ENCODE measurements at places on chromosomes 6 and 20.

GRCh38 chr6:37987559-37987958 is 168.0 kb downstream of the ZFAND3 start:
- no peak for DNase-seq

DNA sequence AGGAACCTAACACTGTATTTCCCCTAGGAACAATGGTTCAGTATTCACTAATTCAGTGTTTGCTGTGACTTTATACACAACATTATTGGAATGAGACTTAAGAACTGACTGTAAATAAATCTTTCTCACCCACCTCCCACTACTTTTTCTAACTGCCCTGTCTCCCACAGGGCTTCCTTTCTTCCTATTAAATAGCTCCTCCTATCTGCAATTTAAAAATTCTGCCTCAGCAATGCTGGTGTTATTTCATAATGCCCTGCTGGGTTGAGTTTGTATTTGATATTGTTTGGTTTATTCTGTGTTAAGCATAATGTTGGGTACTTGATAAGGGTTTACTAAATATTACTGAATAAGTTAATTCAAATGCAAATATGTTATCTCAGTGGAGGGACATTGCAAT is 573.1 kb upstream of the RNF217 start:
- DNase-seq: no peak

- no peak for DNase-seq
These were observed 583.3 kb downstream of the TENT5A start for GRCh38 chr6:81169166-81169565.

DNA sequence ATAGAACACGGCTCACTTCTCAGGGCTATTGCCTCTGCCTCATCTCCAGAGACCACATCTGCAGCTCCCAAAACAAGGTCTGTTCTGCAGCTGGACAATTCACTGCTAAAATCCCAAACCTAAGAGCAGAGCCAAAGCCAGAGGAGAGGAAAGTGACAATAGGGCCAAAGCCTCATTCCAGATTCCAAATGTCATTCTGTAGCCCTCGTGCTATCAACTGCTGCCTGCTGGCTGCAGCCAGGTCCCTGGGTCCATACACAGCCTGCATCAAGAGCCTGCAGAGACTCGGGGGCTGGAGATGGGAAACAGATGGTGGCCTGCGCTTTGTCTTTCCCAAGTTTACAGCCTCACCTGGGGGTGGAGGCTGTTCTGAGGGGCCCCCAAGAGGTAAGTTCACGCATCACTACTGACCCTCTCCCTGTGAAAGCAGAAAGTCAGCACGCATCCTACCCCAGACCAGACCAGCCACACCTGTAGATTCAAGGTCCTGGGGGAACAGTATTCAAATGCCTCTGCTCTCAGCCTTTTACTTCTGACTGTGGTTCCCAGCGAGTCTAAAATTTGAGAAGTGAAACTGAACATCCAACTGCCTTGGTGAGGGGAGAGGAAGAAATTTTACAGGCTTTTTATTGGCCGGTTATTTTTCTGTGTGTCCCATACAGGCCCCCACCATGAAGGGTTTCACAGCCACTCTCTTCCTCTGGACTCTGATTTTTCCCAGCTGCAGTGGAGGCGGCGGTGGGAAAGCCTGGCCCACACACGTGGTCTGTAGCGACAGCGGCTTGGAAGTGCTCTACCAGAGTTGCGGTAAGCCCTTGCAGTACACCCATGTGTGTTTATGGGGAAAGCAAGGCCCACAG is at the start of gene LY86:
TSS of gene LY86 (plus strand) at position 657 of the 860 bp plus-strand sequence. CDS start at position 672, 15 bp downstream.
- no peak for DNase-seq

DNA sequence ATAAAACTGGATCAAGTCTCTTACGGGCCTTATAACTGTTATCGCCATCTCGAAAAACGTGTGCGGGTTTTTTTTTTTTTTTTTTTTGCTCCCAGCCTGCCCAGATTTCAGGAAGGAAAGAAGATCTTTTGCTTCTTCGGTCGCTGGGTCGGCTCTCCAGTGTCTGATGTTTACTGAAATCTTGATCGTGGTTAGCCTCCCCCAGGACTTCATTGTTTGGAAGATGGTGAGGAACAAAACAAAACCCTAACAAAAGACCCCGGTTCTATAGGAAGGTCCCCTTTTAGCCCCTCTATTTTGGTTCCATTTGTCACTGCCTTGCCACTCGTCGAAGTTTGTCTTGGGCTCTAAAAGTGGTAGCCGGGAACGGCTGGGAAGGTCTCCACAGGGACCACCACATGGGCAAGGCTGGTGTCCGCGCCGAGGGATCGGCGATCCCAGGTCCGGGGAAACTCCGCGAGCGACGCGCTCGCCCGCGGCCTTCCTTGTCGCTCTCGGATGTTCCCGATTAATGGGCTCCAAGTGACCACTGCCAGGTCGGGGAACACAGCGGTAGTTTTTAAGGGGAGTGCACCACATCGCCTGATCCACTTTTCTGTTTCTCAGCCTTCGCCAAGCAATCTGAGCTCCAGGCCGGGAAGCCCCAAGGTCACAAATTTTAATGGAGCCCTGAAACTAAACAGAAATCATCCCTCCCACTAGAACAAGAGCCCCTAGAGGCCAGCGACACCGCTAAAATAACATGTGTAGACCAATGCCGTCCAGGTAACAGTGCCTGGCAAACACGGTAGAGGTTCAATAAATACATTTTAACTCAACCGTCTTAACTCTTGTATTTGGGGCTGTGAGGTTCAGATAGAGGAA is 27.0 kb downstream of the TRIM27 start:
- DNase-seq: peak; percentile 13

GRCh38 chr6:167993169-167993568 is 4.3 kb upstream of the KIF25 start:
- DNase-seq: no peak

DNA sequence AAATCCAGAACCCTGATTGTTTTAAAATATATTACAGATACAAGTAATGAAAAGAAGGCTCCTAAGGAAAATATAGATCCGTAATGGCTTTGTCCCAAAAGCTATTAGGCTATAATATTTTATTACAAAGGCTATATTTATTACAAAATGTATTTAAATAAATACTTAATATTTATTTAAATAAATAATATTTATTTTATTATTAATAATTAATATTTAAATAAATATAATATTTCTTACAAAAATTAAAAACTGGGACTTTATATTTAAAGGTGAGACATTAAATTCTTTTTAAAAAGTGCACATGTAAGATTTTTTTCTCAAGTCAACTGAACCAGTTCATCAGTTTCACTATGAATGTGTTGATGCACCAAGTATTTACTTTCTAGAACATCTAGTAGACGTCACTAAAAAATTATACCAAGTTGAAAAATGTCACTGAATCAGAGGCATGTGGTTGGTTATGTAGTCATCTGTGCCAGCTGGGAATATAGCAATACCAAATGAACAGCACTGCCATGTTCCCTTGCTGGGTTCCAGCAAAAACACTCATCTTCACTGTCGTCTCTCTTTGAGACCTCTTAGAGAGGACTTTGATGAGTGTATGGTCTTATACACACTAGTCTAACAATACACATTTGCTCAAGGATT is 278.9 kb downstream of the ESR1 start:
- DNase-seq: no peak

DNA sequence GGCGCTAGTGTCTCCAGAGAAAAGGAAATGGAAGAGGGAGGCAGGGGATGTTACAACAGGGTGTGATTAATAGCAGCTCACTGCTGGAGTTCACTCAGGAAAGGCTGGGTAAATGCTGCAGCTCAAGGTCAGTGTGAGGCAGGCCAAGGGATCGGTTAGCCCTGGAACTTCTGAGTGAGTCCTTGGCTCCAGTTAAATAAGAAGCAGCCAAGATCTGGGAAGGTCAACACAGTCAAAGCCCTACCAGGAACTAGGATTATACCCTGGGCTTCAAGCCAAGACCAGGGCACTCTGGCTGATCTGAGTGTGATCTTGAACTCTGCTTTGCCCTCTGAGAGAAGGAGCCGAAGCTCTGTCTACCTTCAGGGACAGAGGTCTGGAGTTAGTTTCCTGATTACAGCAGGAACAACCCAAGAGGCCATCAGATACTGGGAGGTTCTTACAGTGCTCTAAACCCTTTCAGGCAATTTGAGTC is 44.3 kb downstream of the TPD52L1 start:
- DNase-seq: no peak

- DNase-seq: no peak
These were observed 16.0 kb downstream of the DEFB125 start for GRCh38 chr20:103456-103855.

DNA sequence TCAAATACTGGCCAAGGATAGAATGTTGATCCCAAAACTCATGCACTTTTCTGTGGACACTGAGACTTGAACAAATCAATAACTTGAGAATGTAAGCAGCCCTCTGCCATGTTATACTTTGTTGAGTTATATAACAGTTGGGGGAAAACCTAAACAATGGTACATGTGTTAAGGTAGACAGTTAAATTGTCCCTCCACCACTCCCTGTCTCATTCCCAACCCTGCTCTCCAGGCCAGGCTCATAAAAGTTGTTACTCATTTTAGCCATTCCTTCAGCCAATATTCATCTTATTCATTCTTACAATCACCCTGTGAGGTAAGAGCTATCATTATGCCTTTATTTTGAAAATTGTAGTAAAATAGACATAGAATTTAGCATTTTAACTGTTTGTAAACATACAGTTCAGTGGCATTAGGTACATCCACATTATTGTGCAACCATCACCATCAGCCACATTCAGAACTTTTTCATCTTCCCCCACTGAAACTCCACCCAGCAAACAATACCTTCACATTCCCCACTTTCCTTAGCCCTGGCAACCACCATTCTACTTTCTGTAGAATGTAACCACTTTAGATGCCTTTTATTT is 38.2 kb upstream of the IER3 start:
- no peak for DNase-seq

- no peak for DNase-seq
These were observed 150.7 kb downstream of the DTNBP1 start for GRCh38 chr6:15512126-15512525.

GRCh38 chr6:6509284-6509683 is 79.2 kb upstream of the LY86 start:
- DNase-seq: no peak

DNA sequence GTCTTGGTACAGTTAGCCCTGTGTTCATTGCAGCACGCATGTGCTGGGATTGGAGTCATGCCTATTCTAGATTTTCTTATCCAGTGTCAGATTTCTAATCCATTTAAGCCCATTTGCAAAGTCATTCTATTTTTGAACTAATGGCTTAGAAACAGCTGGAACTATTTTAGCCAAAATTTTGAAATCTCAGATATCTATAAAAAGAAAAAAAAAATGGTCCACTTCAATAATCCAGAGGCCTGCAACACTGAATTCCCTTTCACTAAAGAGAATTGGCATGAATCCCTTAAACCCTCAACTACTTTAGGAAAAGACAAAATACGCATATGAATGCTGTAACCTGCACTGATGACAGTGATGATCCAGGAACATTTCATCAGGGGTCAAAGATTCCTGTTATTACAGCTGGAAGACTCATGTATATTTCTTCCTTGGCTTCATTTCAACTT is 1.5 kb downstream of the COL21A1 start:
- no peak for DNase-seq

DNA sequence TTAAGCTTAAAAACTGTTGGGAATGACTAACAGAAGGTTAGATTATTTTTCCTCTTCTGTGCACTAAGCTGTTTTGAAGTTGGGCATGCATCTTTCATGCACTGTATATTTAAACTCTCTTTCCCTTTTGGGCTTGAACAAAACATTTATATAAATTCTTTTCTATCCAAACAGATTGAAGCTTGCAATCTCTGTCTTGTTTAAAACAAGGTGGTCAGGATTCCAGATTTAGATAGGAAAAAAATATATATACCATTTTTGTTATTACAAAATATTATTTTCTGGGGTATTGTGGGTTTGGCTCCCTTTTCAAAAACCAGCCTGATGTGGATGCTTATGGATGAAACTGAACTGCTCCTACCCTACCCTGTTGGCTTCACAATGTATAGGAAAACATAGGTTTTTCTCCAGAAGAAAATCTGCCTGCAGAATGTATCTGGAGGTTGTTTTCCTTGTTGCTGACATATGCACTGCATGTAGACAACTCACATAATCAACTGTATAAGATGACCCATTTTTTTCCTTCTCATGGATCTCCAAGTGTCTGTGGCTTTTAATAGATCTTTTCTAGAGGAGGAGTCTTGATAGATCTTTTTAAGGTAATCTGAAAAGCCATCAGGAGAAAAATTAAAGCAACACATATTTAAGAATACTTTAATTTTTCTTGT is 146.3 kb downstream of the PRL start:
- DNase-seq: no peak

DNA sequence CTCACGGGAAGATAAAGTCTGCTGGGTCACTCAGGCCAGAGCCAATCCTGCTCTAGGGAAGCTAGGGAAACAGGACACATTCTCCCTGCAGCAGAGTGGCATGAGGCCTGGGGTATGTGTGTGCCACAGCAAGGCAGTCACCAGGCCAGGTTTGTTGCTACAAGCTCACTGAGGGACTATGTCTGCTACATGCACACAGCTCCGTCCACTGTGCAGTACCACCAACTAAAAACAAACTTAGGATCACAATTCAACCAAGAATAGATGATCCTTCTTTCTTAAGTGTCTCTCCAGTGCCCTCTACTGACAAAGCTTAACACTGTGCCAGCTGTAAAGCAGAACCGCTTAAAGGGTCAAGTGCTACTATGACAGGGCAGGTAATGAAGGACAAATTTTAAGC is 192.5 kb downstream of the PTPRK start:
- DNase-seq: no peak

DNA sequence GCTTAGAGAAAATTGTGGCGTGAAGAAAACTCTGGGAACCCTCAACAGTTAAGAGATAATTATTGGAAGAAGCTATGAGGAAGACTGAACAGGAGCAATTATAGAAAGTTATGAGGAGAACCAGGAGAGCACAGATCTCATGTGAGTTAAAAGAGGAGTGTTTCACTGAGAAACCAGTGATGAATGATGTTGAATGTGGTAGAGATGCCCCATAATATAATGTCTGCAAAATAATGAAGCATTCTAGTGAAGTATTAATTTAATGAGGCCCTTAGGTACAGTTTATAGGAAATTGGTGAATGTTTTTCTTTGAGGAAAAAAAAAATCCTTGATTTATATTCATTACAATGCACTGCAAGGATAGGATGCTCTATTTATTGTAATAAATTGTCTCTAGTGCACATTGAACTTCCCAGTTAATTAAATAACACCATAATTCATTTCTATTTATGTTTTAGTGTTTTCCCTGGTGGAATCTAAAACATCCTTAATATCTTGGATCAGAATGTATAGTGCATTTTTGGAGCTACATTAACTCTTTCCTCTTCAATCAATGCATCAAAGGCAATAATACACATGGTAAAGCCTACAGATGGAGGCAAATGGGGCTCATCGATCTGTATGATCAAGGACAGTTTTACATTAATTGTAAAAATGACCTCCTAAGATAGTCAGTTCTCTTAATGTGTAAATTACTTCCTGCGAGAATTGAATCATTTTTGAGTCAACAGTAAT is 91.4 kb upstream of the EYS start:
- no peak for DNase-seq

Data from activated T-helper 9 cell treated with anti-CD3 and anti-CD28 coated beads, Interleukin-2, amount 50 U/mL, for 16 hours (primary cell).